ENCODE measurements at places on chromosomes 6 and 20.

DNA sequence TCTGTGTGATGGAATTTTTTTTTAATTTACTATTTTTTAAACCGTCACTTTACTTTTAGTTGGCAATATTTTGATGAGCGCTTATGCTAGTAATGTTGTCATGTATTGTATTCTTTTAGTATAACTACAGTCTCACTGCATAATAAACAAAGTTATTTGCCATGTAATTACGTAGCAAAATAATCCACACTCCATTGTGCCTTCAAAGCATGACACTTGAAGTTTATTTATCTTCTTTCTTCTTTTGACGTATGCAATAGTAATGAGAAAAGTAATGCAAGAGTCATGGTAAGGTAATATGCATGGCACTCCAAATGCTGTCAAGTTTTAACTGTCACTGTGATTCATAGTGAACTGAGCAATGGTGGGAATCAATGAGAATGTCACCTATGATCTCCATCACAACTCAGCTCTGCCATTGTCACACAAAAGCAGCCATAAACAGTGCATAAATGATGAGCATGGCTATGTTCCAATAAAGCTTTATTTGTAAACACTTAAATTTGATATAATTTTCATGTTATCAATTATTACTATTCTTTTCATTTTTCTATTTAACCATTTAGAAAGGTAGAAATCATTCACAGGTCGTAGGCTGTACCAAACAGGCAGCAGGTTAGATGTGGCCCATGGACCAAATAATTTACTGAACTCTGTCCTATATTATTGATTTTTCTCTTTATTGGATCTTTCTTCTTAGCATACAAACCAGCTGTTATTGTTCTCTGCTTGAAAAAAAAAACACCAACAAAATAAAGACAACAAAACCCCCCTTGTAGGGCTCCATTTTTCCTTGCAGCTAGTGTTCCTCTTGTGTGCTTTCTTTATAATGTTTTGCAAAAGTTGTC, 27.1 kb downstream of the RNF217 start:
- no peak for DNase-seq

DNA sequence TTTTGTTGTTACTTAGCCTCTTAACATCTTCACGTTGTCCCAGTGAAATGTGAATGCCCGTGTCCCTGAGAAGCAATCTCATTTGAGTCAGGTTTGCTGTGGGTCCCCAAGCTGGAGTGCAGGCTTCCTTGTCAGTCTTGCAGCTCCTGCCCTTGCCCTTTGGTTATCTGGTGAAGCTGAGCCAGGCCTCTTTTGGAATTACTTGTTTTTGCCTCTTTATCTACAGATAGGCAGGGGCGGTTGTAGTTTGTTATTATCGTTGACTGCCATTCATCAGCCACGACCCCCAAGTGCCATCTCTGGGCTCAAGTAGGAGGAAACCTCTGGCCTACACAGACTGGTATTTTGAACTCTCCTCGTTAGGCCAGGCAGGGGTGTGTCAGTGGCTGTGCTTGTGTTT, 2.2 kb downstream of the TMEM14C start:
- no peak for DNase-seq

DNA sequence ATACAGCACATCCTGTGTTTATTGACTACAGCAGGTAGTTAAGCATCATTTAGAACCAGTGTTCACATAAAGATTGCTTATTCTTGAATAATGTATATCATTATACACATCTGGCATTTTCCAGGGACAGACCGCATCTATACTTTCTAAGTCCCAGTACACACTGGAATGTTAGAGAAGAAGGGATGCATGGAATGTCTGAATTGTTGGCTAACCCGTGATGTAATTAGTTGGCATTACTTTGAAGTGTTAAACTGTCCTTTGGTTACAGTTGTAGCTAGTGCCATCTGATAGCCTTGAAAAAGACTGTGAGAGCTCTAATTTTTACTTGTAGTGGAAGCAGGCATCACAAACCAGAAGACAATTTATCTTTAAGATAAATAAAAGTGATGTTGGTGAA, 29.8 kb upstream of the MCHR2 start:
- no peak for DNase-seq

DNA sequence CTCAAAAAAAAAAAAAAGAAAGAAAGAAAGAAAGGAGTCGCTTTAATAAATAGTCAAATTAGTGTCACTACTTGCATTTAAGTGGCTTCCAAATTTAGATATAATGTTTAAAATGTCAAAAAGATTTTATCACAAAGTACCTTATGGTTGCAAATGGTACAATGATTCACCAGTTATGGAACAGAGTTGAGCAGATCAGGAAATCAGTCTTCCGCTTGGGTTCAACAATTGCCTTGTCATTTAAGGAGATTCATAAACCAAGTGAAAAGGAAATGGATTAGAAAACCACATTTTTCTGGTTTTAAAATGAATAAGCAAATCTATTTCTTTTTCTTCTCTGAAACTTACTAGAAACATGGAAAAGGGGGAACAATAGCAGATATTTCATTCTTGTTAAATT, 94.8 kb upstream of the PTPRT start:
- DNase-seq = no peak

GRCh38 chr6:108113557-108114519, 39.3 kb upstream of the OSTM1 start:
- no peak for DNase-seq

- no peak for DNase-seq
Observed at GRCh38 chr20:57007171-57007540, 259.3 kb downstream of the BMP7 start.

- no peak for DNase-seq
Observed at GRCh38 chr20:48224533-48225050, 439.3 kb upstream of the SULF2 start.

GRCh38 chr6:27208042-27208441, 39.5 kb upstream of the PRSS16 start:
- no peak for DNase-seq

GRCh38 chr6:144305567-144305966, 20.4 kb downstream of the UTRN start:
- no peak for DNase-seq

GRCh38 chr6:135329851-135330803, 149.0 kb downstream of the MYB start:
- no peak for DNase-seq

DNA sequence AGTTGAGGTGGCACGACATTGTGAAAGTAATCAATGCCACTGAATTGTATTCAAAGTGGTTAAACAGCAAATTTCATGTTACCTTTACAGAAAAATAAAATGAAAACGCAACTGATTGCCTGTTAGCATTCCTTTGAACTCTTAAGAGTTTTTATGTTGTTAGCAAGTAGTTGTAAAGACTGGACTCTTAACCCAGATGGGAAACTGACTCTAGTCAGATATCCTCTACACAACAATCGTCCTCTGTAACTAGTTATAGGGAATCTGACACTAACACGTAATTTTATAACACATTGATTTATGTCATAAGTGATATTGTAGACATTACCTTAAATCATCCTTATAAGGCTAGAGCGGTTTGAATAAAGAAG, 3.0 kb upstream of the FBXO9 start:
- no peak for DNase-seq

- DNase-seq = no peak
Observed at GRCh38 chr20:45822857-45823256, 4.3 kb downstream of the TNNC2 start.

DNA sequence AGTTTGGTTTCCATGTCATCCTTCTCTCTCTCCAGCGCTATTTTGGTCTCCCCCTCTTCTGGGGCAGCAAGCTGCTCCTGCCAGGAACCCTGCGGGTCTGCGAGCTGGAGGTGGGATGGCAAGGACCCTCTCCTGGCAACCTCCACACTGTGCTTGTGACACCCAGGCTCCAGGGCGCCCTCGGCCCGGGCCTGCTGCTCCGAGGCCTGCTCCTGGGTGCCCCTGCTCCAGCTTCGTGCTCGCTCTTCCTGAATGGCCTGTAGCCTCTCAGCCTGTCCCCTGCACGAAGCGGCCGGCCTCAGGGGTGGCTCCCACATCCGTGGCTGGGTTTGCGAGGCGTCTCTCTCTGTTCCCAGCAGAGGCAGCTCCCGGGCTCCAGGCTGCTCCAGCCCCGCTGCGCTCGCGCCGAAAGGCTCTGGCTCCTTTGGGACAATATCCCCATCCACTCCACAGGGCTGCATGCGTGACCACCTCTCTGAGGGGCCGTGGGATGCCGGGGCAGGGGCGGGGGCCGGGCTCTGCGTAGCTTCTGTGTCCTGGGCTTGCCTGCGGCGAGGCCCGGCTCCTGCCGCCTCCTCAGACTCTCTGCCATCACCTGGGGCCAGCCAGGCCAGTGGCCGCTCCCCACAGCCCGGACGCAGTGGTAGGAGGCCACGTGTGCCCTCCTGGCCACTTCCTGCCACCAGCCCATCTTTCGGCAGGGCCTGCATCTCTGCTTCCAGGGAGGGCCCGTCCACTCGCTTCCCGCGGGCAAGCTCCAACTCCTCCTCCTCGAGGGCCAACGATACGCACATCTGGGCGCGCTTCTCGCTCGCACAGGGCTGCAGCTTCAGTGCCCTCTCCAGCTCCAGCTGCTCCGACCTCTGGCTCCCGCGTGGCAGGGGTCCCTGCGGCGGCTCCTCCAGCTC, 68.9 kb downstream of the GINS1 start:
- DNase-seq = no peak

GRCh38 chr20:62523473-62524203, 47.8 kb upstream of the GATA5 start:
- peak; percentile 34 for DNase-seq

- DNase-seq = no peak
Observed at GRCh38 chr6:51927450-51927849, 160.0 kb downstream of the PKHD1 start.

- no peak for DNase-seq
Observed at GRCh38 chr6:34644716-34645115, 51.9 kb downstream of the ILRUN start.

DNA sequence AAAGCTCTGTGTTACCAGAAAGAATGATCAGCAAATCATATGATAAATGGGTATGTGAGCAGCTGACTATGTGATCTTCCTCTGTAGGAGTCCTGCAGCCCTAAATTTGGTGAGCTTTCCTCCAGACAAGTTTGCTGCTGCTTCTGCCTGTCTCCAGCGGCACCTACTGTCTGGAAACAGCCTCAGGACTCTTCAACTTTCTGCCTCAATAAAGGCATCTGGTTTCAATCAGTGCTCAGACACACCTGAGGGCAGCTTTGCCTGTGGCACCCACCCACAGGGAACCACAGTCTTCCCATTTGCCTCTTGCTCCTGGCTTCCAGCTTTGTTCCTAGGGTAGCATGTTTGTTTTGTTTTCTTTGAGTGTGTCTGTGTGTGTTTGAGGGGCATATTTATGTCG, 727.9 kb upstream of the MAN1A1 start:
- no peak for DNase-seq

- no peak for DNase-seq
Observed at GRCh38 chr6:163474581-163474980, 60.1 kb downstream of the QKI start.

GRCh38 chr6:128240024-128240428, 280.4 kb downstream of the PTPRK start:
- no peak for DNase-seq

DNA sequence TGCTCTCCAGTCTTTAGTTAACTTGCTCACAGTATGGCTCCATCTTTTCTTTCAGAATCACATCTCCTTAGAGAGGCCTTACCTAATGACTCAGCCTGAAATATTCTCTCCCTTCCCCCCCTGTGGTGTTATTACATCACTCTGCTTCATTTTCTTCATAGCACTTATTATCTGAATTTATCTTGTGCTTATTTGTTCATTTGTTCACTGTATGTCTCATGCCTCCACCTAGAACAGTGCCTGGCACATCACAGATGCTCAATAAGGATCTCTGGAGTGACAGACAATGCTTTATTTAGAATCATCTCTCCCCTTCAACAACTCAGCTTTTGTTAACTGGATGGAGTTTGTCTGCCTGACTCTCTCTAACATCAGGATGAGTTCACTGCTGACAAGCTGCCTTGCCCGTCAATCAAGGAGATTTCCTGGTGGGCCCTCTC, 96.6 kb upstream of the MAN1A1 start:
- DNase-seq = no peak

- DNase-seq = no peak
Observed at GRCh38 chr6:116017546-116018295, 43.0 kb downstream of the FRK start.

GRCh38 chr20:38870733-38871559, 55.3 kb upstream of the FAM83D start:
- no peak for DNase-seq

DNA sequence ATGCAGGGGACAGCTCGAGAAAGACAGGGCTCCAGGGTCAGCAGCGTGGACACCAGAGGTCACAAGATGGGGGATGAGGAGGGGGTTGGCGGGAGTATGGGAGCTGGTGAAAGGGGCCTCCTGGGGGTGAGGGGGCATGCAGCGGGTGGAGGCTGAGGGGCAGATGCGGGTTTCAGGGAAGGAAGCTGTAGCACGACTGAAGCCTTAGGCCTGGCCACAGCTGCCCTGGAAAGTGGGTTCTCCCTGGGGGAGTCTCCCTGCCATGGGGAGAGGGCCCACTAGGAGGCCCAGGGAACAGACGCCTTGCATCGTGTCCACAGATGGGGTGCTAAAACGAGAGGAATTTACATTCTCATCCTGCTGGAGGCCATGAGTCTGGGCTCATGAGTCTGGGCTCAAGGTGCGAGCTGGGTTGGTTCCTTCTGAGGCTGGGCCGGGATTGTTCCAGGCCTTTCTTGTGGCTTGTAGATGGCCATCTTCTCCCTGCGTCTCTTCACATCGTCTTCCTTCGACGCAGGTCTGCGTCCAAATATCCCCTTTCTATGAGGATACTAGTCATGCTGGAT, 18.0 kb downstream of the APCDD1L start:
- no peak for DNase-seq

DNA sequence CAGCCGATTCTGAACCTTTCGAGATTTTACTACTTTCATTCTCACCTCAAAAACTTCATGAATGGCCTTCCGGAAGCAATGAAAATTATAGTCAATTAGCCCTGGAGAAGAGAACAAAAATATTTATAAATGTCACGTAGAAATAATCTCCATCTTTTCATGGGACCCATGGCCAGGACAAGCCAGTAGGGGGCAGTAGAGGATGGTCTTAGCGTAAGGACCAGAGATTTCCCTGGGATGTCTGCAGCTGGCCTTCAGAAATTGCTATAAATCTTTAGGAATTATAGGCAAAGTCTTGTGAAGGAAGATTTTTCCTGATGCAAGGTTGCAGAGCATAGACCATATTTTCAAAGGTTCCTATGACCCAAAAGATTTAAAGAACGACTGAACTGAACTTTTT, 15.6 kb upstream of the UBE2J1 start:
- peak; percentile 27 for DNase-seq

GRCh38 chr6:90386399-90387382, 90.0 kb upstream of the BACH2 start:
- DNase-seq = no peak
